ENCODE measurements at places on chromosomes 7 and 10. TPM values are rescaled to one million over a fixed set of nuclear protein-coding genes. Genes with fewer than 3 reads are reported as not detected.

DNA sequence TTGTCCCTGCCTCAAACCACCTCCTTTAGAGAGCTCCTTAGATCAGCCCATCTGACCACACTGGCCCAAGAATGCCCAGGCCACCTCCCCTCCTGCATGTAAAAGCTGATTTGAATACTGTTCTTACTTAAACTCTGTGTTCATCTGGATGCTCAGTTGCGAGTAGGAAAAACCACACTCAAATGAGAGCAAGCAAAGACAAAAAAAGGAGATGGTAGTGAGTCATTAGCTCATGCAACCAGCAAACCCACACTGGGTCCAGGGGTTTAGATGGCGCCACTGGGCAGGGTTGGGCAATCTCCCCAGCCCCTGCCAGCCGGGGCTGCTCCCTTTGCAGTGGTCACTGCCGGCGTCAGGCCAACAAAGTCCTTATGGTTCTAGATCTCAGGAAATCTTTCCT, 32.7 kb downstream of the TSPAN15 start:
- DNase-seq, result no peak

- DNase-seq, result no peak
Measured at GRCh38 chr7:48363174-48363573, 191.9 kb downstream of the ABCA13 start.

DNA sequence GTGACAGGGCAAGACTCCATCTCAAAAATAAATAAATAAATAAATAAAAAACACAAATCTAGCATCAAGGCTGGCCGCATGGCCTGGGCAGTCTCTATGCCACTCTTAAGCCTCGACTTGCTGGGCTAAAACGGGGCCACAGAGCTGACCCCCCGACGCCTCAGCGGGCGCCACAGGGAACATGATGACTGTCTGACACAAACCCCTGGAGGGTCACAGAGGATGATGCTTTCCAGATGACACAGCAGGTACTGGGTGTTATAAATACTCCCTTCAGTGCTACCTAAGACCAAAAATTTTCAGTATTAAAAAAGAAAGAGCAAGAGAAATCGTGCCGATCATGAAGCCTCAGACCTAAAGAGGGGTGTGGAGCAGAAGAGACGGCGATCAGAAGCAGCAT, 176.8 kb downstream of the MAD1L1 start:
- no peak for DNase-seq

GRCh38 chr10:35716776-35717175, 74.7 kb upstream of the FZD8 start:
- no peak for DNase-seq

Gene ADRA2A
- 0.11 TPM for total RNA-seq

GRCh38 chr10:1162481-1163203, 106.5 kb downstream of the WDR37 start:
- DNase-seq, result no peak

GRCh38 chr7:5797716-5798115, 16.3 kb upstream of the RNF216 start:
- DNase-seq, result no peak

DNA sequence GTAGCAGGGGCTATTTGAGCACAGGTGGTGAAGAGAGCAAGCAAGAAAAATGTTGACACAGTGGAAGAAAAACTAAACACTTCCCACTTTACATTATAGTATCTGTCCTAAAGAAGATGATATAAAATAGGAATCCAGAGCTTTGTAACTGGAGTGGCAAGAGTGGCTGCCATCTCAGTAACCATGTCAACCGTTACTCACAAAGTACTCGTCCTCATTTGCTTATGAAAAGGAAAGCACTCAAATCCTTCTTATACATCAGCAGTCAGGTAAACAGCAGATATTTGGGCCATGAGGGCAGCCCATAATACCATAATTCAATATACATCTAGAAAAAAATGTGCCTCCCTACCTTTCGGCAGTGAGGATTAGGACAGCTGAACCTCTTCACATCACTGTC, 70.1 kb downstream of the RNF216 start:
- DNase-seq, result no peak

DNA sequence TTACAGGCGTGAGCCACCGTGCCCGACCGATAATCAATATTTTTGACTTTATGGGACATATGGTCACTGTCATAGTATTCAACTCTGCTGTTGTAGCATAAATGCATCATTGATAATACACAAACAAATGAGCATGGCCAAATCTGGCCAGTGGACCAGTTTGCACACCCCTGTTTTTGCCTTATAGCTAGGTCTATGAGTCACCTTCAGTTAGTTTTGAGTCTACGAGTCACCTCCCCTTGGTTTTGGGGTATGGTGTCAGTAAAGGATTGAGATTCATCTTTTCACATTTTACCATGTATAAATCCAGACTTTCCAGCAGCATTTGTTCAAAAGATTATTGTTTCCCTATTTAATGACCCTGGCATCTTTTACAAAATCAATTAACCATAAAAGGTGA, 362.5 kb upstream of the NRP1 start:
- no peak for DNase-seq

DNA sequence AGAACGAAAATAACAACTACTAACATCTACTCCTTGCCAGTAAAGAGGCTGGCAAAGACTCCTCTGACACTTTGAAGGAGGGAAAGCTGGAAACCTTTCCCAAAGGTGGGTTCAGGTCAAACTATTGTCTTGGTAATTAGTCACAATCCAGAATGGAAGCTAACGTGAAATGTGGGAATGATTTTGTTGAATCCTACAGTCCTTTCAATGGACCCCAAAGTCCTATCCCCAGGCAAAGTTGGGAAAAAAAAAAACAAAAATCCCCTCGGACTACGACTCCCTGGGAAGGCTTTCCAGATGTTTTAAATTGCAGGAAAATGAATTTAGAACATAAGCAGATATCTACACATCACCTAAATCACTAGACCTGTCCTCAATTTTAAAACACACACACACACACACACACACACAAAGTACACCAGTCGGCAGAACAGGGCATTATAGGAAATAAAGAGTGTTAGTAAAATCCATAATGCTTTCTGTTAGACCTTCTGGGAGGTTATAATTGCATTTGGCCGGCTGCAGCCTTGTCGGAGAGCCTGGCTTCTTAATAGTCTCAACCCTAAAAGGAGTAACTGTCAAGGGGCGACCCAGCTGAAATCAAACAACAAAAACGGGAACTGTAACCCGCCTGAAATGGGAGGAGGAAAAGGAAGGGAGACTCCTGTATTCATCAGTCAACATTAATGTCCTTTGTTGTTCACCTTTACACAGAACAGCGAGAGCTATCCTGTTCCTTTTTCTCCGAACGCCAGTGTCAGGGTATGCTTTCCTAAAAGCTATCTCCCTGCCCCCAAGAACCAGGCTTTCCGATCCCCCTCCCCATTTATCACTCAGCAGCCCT, 1.5 kb downstream of the DOCK4 start:
- no peak for DNase-seq

- no peak for DNase-seq
Measured at GRCh38 chr7:5554287-5554610, 130.6 kb upstream of the TNRC18 start.

Gene SUV39H2
- total RNA-seq, result 6.9 TPM

Gene CNPY1
- not detected for total RNA-seq

GRCh38 chr10:131787961-131788360, 112.8 kb upstream of the PPP2R2D start:
- no peak for DNase-seq

Gene GRB10
- total RNA-seq, result 10.7 TPM

Gene SPAM1
- not detected for total RNA-seq

Gene CALHM3
- total RNA-seq, result not detected

DNA sequence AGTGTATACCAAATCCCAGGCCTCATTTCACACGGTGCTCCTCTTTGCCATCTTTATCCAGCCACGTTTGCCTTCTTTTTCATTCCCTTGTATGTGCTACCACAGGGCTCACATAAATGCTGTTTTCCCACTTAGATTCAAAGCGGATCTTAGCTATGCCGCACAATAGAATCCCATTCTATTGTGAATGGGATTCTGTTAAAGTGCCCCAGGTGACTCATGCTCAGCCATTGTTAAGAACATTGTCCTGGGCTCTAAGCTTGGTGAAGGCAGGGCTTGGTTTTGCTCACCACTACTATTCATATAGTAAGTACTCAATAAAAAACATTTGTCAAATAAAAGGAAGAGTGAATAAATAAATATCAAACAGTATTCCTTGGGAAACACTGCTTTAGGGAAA, 72.3 kb upstream of the PHYHIPL start:
- no peak for DNase-seq

Gene CHST3
- 22.5 TPM for total RNA-seq

DNA sequence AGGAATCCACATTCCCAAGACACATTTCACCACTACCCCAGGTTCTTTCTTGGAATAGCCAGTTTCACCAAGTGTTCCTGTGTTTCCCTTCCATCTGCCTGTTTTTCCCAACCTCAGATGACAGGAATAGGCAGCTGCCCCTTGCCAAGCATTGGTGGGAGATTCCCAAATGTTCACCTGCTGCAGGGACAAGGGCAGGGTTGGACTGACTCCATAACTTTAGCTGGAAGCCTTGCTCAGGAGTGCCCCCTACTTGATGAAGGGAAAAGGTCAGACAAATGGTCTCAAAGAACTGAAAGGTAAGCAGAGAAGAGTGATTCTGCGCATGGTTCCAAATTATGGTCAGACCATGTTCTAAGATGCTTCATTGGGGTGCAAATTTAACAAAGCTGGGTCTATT, 45.1 kb upstream of the LYZL1 start:
- no peak for DNase-seq

GRCh38 chr7:106480161-106480579, 180.8 kb downstream of the CCDC71L start:
- DNase-seq, result no peak

DNA sequence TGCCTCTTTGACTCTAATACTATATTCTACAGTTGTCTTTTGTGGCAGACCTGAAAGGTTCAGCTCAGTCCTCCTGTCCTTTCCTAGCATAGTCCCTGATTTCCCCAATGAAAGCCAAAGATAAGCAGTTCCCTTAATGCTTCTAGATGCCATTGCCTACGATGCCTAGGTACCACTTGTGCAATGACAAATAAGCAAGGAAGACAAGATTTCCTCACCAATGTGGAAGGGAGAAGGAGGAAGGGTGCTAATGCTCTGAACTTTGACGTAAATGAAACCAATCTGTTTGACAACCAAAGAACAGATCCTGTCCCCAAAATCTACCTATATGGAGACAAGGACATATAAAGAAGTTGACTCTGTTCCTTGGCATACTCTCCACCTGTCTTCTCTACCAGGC, 393.3 kb downstream of the KCNMA1 start:
- no peak for DNase-seq

- DNase-seq, result no peak
Measured at GRCh38 chr7:25429731-25430130, 201.4 kb upstream of the NPVF start.

GRCh38 chr10:11353006-11353896, 258.2 kb downstream of the USP6NL start:
- DNase-seq, result no peak

GRCh38 chr7:33421429-33421828, 292.1 kb downstream of the BBS9 start:
- DNase-seq, result no peak

Gene CAPZA2
- 117 TPM for total RNA-seq

- DNase-seq, result no peak
Measured at GRCh38 chr7:91127959-91128358, 136.3 kb upstream of the FZD1 start.

Gene IFIT1
- 22.7 TPM for total RNA-seq

DNA sequence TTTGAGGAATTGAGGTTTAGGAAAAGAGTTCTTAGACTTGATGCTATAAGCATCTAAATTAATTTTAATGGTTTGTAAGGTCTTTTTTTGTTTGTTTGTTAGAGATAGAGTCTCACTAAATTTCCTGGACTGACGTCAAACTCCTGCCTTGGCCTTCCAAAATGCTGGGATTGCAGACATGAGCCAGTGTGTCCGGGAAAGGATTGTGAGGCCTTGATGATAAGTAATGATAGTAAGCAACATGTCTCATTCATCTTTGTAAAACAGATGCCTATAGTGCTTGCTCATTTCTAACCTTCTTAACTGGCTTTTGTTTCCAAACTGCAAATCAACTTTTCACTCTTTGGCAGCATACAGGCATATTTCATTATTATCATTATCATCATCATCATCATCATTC, 176.0 kb upstream of the KCND2 start:
- DNase-seq, result peak; percentile 12

Gene TEX47
- not detected for total RNA-seq

Gene C10orf90
- total RNA-seq, result not detected

DNA sequence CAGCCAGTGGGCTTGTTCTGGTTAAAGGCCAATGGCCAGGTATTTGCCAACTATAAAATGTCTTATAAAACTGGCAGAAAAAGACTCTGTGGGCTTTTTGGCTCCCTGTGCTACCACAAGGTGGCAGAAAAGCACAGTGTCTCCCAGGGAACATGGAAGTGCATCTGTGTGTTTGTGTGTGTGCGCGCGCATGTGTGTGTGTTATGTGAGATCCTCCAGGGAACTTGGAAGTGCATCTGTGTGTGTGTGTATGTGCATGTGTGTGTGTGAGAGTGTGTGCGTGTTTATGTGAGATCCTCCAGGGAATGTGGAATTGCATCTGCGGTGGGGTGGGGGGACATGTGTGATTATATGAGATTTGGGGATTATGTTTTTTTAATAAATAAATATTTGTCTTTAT, 30.2 kb upstream of the ABI1 start:
- peak; percentile 81 for DNase-seq

Gene GIMAP6
- total RNA-seq, result 0.09 TPM

Gene GATA3
- total RNA-seq, result 3.4 TPM

DNA sequence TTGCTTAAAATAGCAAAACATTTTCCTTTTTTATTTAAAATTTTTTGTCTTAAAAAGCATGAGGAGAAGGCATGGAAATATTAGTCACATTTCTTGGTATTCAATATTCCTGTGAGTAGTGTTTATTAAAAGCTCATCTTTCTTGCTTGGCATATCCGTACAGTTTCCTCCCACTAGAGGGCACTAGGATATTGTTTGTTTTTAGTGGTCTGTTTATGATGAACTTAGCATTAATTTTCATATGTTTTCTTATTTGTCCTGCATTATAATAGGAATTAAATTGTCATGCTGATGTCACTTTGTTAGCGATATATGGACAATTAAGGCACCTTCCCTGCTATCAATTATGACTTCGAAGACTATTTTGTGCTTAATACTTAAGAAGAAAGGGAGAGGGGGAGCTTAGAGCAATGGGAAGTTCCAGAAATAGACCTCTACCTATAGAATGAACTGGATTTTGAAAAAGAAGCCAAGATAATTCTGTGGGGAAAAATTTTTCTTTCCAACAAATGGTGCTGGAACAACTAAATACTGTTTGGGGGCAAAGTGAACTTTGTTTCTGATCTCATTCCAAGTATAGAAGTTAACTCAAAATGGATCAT, 91.0 kb upstream of the STRIP2 start:
- DNase-seq, result peak; percentile 47

DNA sequence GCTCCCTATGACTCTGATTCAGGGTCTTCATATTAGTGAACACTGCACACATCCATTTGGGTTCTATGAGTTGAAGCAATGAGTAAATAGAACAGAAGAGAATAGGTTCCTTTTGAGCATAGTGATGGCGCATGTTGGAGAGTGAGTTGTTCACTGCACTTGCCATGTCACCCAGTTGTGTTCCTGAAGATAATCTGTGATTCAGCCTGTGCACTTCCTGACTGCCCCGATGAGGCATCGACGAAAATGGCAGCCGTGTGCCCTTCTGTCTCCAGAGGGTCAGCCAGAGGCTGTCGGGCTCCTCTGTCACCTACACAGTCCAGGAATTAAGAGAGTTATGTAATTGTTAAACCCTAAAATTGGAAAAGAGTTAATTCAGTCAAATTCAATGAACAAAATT, 94.7 kb downstream of the GALNT11 start:
- no peak for DNase-seq

Gene PTPN20
- 0.42 TPM for total RNA-seq
